ENCODE measurements at places on chromosomes 11 and 22.

GRCh38 chr22:34019190-34019845 is 99.0 kb upstream of the LARGE1 start:
- DNase-seq: no peak

DNA sequence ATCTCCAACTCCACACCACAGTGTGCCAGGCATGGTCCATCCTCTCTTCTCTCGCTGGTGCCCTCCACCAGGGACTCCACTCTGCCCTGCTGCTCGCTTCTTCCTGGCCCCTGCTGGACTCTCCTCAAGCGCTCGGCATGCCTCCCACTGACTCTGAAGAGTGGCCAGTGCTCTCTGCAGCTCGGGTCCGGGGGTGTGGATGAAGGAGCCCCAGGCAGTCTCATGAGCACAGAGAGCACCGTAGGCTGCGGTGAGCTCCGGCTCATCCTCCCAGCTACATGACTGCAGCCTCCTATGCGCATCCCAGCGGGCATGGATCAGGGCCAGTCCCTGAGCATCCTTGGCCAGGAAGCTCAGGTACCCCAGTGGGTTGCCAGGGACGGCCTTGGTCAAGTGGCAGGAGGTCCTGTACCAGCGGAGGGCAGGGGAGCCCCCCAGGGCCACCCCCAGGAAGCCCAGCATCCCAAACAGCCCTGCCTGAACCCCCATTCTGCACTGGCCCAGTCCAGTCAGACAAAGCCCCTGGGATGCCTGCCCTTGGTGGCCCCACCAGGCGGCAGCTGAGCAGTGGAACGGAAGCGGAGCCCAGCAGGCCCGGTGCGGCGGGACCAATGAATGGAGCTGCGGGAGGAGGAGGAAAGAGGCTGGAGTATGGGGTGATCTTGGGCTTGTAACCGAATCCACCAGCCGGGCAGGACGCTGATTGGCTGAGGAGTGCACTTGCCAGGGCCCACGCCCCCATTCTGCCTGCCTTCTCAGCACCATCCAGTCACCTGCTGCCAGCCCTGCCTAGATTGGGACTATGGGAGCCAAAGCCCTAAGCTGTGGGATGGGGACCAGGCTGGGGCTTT is at the start of gene PLA2G3:
PLA2G3 (minus strand) TSS at position 643 of the 851 bp plus-strand sequence; CDS start at position 489, 154 bp downstream.
- peak; percentile 68 for DNase-seq

GRCh38 chr11:86524620-86525352 is 147.6 kb downstream of the ME3 start:
- peak; percentile 76 for DNase-seq

DNA sequence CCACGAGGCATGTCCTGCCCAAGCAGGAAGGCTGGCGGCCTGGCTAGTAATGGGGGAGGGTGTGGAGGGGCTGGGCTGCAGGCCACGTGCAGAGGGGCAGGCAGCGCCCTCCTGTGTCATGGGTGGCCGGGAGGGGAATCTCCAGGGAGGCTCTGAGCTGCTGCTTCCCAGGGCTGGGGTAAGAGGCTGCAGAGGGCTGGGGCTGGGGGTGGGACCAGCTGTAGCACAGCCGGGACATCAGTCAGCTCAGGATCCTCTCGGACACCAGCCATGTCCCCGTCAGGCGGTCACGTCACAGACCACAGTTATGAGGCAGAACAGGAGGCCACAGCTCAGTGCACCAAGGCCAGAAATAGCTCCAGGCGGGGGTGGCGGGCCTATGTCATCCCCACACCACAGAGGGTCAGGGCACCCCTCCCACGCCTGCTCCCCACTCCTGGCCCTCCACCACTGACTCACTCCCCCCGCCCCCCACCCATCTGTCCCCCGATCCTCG is 21.1 kb downstream of the RTN4R start:
- DNase-seq: peak; percentile 24

DNA sequence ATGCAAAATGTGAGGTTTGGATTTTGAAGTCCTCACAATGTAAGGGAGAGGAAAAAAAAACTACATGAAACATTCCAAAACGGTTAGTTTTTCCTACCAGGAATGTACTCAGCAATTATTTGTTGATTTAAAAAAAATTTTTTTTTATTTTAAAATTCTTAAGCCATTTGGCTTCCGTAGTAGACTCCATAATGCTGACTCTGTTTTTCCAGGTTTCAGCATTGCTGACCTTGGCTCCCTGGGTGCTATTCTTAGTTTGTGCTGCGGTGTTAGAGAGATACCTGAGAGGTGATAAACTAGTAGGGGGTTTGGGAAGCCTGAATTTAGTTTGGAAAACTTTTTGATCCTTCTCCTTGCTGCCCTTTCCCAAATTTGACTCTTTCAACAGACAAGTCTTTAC is 10.6 kb downstream of the STT3A start:
- DNase-seq: peak; percentile 33

DNA sequence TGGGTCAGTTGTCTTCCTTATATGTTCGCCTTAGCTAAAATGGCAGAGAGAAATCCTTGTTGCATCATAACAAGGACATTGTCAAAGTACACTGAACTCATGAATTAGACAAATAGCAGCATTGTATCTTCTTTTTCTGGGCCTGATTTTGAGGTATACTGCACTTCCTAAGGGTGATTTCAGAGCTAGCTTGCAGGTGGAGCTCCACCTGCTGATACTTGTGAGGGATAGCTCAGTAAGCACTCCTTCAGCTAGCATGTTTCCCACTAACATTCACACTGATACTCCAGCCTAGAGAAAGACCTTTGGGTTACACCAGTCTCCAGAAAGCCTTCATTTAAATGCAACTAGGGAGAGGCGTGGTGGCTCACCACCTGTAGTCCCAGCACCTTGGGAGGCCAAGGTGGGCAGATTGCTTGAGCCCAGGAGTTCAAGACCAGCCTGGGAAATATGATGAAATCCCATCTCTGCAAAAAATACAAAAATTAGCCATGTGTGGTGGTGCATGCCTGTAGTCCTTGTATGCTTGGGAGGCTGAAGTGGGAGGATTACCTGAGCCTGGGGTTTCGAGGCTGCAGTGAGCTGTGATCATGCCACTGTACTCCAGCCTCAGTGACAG is 29.8 kb downstream of the JAM3 start:
- no peak for DNase-seq

- peak; percentile 35 for DNase-seq
Measured at GRCh38 chr11:74783241-74783871, 34.7 kb downstream of the RNF169 start.

DNA sequence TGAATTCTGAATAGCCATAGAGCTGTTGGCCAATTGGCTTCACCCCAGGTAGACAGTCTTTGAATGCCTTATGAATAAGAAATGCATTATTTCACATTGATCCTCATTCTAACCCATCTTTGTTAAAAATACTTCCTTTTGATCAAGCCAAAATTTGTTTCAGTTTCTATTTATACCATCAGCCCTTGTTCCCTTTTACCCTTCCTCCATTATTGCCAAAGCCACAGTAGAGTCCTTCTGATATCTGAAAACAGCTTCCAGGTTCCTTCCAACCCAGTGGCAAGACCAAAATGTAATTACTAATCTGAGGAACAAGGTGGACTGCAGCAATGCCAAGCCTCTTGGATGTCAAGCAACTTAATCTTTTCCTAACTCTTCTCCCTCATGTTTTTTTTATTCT is 458.8 kb downstream of the BUD13 start:
- DNase-seq: no peak

- DNase-seq: peak; percentile 78
Measured at GRCh38 chr11:77065878-77066228, 918 bp upstream of the CAPN5 start.

GRCh38 chr22:28969401-28970168 is 86.2 kb downstream of the ZNRF3 start:
- no peak for DNase-seq

GRCh38 chr11:2862395-2863275 is 22.9 kb downstream of the CDKN1C start:
- no peak for DNase-seq

DNA sequence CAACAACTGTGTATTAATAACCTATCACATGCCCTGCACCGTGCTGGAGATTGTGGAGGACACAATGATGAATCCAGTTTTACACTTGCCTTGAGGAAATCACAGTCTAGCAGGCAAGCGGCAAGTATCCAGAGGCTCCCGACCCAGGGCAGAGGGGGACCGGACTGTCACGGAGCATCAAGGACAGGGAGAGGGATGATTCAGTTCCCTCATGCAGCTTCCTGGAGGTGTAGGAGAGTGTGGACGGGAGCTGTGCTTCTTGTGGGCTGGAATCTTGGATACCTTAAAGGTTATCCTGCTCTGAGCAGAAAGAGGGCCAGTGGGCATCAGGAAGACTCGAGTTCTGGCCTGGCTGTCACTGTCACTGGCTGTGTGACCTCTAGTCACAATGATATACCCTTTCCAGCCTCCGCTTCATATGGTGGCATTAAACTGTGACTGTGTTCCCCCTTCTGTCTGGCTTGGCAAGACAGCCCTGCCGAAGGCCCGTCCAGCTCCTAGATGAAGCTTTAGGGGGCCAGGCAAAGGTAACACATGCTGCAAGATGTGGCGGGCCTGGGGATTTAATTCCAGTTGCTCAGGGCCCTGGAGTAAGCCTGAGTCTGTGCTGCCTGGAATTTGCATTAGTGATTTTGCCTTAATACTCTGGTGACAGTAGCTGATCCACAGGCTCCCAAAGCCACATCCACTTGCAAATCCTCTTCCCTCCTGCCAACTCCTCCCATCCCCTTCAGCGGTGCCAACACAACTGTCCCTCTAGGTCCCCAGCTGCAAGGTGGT is 162.8 kb downstream of the DSCAML1 start:
- no peak for DNase-seq

GRCh38 chr11:69537126-69537525 is 55.7 kb downstream of the LINC01488 start:
- DNase-seq: no peak

DNA sequence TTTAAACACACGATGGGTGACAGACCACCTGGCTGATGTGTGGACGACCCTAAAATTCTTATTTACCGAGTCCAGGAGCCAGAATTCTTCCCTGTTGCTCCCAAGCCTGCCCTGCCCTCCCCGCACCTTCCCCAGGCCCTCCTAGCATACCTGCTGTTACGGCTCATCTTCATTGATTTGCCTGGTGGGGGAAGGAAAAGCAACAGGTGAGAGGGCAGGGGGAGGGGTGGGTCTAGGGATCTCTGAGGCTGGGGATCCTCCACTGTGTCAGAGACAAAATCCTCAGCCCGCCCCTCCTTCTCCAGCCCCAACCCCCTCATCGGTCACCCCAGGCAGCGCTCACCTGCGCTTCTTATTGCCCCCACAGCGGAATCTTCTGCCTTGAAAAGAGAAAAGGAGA is 4.0 kb downstream of the FXYD2 start:
- no peak for DNase-seq

DNA sequence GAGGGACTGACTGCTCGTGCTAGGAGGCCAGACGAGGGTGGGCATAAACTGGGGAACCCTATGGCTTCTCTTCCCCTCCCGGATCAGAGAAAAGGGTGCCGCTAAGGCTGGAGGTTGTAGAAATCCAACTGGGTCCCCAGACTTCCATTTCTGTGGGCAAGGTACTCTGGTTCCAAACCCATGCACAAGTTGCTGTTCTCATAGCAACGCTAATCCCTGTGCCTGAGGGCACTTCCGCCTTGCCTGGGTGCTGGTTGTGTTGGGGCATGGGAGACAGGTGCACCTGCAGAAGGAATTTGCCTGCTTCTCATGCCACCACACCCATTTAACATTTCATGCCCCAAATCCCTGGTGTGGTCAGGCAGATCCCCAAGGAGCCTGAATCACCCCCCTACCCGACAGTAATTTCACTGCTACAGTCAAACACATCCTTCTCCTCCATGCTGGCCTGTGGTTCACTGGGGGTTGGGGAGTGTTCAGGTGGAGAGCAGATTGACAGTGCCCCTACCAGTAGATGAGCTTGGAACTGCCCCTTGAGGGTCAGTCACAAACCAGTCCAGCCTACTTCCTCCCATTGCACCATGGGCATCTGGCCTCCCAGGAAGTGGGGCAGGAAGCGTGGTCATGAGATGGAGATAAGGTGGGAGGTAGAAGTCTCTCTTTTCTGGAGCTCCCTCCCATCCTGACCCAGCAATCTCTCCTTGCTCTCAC is 1.2 kb downstream of the C2CD2L start:
- peak; percentile 46 for DNase-seq

GRCh38 chr11:76321820-76322524 is 59.0 kb downstream of the THAP12 start:
- no peak for DNase-seq

- no peak for DNase-seq
Measured at GRCh38 chr11:69905611-69906452, 86.6 kb upstream of the FGF3 start.

DNA sequence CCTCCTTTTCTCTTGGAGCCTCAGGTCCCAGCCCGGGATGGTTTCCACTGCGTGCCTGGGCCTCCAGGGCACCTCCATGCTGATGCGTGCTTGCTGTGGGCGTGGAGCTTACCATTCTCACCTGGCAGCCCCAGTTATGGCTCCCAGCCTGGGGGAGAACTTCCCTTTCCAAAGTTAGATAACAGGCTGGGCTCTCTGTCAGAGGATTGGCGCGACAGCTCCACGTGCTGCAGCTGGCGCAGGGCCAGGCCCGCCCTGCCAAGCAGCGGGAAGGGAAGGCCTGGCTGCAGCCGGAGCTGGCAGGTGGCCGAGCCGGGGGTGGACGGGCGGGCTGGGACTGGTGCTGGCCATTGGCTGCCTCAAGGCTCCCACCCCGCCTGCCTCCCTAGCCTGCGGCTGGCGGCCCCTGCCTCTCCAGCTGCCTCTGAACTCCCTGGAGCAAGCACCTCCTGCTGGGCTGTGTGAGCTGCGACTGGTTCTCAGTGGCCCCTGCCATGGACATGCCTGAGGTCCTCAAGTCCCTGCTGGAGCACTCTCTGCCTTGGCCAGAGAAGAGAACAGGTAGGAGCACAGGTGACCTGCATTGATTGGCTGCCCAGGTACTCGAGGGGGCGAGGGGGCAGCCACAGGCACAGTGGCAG is 14.6 kb upstream of the TEF start:
- DNase-seq: peak; percentile 99

- peak; percentile 84 for DNase-seq
Measured at GRCh38 chr22:39185601-39186012, 33.1 kb upstream of the CBX7 start.
